ENCODE measurements at places on chromosomes 12 and 14. TPM values are rescaled to one million over a fixed set of nuclear protein-coding genes. Genes with fewer than 3 reads are reported as not detected.
A peak's percentile ranks its signal among the peaks of the same experiment; 100 is the strongest.

Gene TAS2R42
- not detected for total RNA-seq

Gene KRT4
- not detected for total RNA-seq

Gene PLA2G1B
- total RNA-seq = not detected

GRCh38 chr12:11482955-11483354, 87.6 kb upstream of the PRB2 start:
- H3K4me1 ChIP-seq = no peaks in the 10 kb centered on the region
- no peak overlapping the region for H3K27ac ChIP-seq
- no peaks in the 10 kb centered on the region for H3K36me3 ChIP-seq
- no peak overlapping the region for H3K4me3 ChIP-seq

Gene TC2N
- 126 TPM for total RNA-seq

DNA sequence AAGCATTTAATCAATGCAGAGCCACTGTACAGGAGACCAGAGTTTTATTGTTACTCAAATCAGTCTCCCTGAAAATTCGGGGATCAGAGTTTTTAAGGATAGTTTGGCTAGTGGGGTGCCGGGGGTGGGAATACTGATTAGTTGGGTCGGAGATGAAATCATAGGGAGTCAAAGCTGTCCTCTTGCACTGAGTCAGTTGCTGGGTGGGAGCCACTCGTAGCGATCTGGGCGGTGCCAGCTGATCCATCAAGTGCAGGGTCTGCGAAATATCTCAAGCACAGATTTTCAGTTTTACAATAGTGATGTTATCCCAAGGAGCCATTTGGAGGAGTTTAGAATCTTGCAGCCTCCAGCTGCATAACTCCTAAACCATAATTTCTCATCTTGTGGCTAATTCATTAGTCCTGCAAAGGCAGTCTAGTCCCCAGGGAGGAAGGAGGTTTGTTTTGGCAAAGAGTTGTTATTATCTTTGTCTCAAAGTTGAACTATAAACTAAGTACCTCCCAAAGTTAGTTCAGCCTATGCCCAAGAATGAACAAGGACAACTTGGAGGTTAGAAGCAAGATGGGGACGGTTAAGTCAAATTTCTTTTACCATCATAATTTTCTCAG, 169.4 kb upstream of the PLEKHG7 start:
- H3K4me3 ChIP-seq = no peak overlapping the region
- no peaks in the 10 kb centered on the region for H3K27me3 ChIP-seq
- no peak overlapping the region for H3K27ac ChIP-seq
- no peaks in the 10 kb centered on the region for H3K36me3 ChIP-seq
- DNase-seq = no peak
- peaks cover 13% of the 10 kb centered on the region for H3K4me1 ChIP-seq

DNA sequence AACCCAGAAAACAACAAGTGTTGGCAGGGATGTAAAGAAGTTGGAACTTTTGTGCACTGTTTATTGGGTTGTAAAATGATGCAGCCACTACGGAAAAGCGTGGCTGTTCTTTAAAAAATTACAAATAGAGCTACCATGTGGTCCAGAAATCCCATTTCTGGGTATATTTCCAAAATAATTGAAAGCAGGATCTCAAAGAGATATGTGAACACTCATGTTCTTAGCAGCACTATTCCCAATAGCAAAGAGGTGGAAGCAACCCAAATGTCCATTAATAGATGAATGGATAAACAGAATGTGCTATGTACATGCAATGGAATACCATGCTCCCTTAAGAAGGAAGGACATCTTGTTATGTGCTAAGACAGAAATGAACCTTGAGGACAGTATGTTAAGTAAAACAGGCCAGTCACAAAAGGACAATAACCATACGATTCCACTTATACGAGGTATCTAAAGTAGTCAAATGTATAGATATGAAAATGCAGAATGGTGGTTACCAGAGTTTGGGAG, 249.5 kb downstream of the PHLDA1 start:
- no peaks in the 10 kb centered on the region for H3K27me3 ChIP-seq
- no peak overlapping the region for H3K4me3 ChIP-seq
- no peak for DNase-seq
- no peaks in the 10 kb centered on the region for H3K36me3 ChIP-seq

GRCh38 chr12:121788176-121788818, 5.2 kb downstream of the RHOF start:
- no peaks in the 10 kb centered on the region for H3K27me3 ChIP-seq
- peak; percentile 40 for DNase-seq
- H3K4me3 ChIP-seq = no peak overlapping the region
- H3K36me3 ChIP-seq = peaks cover 14% of the 10 kb centered on the region

DNA sequence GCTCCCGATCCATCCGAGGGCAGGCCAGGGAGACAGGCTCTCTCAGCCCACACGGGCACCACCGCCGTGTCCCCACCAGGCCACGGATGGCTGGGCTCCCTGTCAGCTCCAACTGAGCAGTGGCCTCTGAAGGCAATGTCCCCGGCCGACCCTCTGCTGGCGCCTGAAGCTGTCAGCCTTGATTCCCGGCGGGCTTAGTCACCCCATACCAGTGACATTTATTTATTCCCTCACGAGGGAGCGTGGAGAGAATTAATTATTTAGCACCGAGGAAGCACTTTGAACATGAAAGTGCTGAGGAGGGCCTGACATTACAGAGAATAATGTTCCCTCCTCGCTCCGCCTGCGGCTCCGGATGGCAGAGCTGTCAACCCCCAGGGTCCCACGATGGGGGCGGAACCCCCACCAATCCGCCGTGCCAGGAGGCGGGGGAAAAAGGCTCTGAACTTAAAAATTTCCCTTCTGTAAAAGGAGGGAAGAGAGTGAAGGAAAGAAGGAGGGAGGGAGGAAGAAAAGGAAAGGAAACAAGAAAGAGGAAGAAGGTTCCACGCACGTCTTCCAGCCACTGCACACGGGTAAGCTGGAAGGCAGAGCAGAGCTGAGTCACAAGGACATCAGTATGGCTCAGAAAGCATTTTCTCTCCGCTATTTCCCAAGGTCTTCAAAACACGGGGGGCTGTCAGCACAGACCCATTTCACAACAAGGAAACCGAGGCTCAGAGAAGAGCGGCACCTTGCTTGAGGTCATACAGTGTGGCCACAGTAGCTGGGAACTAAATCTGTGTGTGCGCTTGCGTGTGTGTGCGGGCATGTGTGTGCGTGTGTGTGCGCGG, 108.7 kb upstream of the NCOR2 start:
- no peak overlapping the region for H3K4me3 ChIP-seq
- H3K27me3 ChIP-seq = no peaks in the 10 kb centered on the region
- DNase-seq = no peak
- no peak overlapping the region for H3K27ac ChIP-seq

Gene CLEC9A
- total RNA-seq = not detected

GRCh38 chr14:90406384-90406798, 9.6 kb downstream of the CALM1 start:
- peaks cover 68% of the 10 kb centered on the region for H3K36me3 ChIP-seq
- no peaks in the 10 kb centered on the region for H3K27me3 ChIP-seq
- H3K4me1 ChIP-seq = peaks cover 16% of the 10 kb centered on the region
- no peak overlapping the region for H3K4me3 ChIP-seq

- H3K36me3 ChIP-seq = no peaks in the 10 kb centered on the region
- no peaks in the 10 kb centered on the region for H3K4me1 ChIP-seq
- no peaks in the 10 kb centered on the region for H3K27me3 ChIP-seq
- H3K4me3 ChIP-seq = no peak overlapping the region
- no peak for DNase-seq
These were observed 73.2 kb downstream of the NTF3 start for GRCh38 chr12:5505116-5505515.

GRCh38 chr12:121124402-121125109, 8.1 kb upstream of the P2RX7 start:
- H3K27ac ChIP-seq = no peak overlapping the region
- no peaks in the 10 kb centered on the region for H3K36me3 ChIP-seq
- H3K4me1 ChIP-seq = peaks cover 16% of the 10 kb centered on the region
- H3K27me3 ChIP-seq = no peaks in the 10 kb centered on the region

Gene CSRNP2
- total RNA-seq = 21.3 TPM

GRCh38 chr12:106304797-106305196, 2.3 kb downstream of the TCP11L2 start:
- H3K4me1 ChIP-seq = peaks cover 15% of the 10 kb centered on the region
- no peak for DNase-seq
- no peak overlapping the region for H3K4me3 ChIP-seq
- peaks cover 3% of the 10 kb centered on the region for H3K36me3 ChIP-seq
- H3K27ac ChIP-seq = no peak overlapping the region

DNA sequence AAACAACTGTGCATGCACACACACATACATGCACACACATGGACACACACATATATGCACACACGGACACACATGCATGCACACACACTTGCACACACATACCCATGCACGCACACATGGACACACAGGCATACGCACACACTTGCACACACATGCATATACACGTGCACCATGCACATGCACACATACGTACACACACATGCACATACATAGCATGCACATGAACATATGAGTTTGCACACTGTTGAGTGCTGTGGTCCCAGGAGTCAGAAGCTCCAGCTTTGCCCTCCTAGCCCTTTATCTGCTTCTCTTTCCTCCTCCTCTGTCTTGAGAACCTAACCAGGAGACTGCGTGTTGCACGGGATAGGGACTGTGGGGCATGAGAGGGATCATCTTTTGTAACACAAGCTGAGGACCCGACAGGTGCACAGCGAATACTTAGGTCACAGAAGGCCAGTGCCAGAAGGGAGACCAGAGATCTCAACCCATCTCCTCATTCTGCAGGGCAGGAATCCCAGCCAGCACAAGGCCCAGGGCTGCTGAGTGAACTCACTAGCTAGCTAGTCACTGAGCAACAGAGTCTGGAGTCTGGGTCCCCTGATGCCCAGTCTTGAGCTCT, 3.5 kb upstream of the LRTM2 start:
- H3K27ac ChIP-seq = no peak overlapping the region
- peaks cover 25% of the 10 kb centered on the region for H3K4me1 ChIP-seq
- peaks cover 7% of the 10 kb centered on the region for H3K27me3 ChIP-seq

- H3K4me1 ChIP-seq = peaks cover 84% of the 10 kb centered on the region
- peak overlapping the region; percentile 98 for H3K27ac ChIP-seq
- H3K36me3 ChIP-seq = peaks cover 6% of the 10 kb centered on the region
- DNase-seq = peak; percentile 71
These were observed 325 bp downstream of the CRIP1 start for GRCh38 chr14:105486974-105487448.

DNA sequence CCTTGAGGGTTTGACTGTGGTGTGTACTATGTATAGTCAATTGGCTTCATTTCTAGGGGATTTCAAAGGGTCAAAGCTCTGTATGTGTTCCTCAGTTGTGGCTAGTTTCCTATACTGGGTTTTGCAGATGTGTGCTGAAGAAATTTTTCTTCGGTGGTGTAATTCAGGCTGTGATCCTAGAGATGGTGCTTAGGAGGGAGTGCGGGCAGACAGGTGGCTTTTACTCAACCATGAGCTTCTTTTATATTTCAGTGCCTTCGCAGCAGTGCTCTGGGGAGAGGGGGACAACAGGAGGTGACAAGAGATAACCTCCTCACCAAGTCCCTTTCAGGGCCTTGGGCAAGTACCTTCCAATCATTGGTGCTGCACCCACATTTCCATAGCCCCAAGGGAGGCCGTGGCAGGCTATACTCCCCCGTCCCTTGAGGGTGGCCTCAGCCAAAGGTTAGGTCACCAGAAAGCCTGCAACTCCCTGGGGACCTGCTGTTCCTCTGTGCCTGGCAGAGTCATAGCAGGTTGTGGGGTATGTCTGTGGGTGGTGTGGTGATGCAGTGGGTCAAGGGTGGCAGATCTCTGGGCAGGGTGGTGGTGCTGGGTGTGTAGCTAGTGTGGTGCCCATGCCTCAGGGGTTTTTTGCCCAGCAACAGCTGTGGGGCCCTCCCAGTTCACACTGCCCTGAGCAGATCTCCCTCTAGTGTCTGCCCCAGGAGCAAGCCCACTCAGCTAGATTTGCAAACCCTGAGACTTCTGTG, 37.0 kb upstream of the TMX1 start:
- no peak for DNase-seq
- no peaks in the 10 kb centered on the region for H3K27me3 ChIP-seq
- H3K27ac ChIP-seq = no peak overlapping the region
- H3K4me1 ChIP-seq = peaks cover 5% of the 10 kb centered on the region

- no peak for DNase-seq
- H3K27ac ChIP-seq = no peak overlapping the region
- H3K36me3 ChIP-seq = no peaks in the 10 kb centered on the region
- no peaks in the 10 kb centered on the region for H3K4me1 ChIP-seq
- no peaks in the 10 kb centered on the region for H3K27me3 ChIP-seq
These were observed 367.3 kb upstream of the KITLG start for GRCh38 chr12:88947486-88948043.

GRCh38 chr12:118350908-118351559, 21.7 kb downstream of the TAOK3 start:
- no peak overlapping the region for H3K27ac ChIP-seq
- peaks cover 12% of the 10 kb centered on the region for H3K4me1 ChIP-seq
- H3K4me3 ChIP-seq = no peak overlapping the region
- H3K27me3 ChIP-seq = no peaks in the 10 kb centered on the region
- no peaks in the 10 kb centered on the region for H3K36me3 ChIP-seq

DNA sequence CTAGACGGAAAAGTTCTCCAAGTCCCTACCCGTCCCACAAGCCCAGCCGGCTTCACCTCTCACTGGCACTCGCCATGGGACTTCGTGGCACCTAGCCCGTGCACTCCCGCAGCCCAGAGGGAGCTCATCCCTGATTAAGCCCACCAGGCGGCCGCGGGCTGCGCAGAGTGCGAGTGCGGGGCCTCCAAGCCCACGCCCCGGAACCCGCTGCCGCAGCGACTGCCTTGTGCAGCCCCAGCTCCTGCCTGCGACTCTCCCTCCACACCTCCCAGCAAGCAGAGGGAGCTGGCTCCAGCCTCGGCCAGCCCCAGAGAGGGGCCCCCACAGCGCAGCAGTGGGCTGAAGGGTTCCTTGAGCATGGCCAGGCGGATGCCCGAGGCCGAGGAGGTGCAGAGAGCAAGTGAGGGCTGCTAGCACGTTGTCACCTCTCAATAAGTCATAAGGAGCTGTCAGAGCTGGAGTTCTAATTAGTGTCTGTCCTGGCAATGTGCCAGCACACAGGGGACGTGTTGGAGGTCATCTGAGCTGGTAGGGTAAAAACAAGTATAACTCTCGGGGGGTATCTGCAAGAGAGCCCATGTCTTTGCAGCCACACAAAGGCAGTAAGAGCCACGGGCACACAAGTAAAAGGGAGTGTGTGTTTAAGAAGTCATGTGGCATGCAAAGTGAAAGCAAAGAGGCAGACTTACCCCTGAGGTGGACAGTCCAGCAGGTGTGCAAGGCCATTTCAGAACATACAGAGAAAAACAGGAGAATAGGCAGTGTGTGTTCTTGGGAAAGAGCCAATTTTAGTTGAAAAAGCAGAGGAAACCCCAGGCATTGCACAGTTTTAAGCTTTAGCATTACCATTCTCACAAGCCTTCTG, 27.1 kb upstream of the TMTC2 start:
- H3K27me3 ChIP-seq = no peaks in the 10 kb centered on the region
- no peaks in the 10 kb centered on the region for H3K4me1 ChIP-seq
- no peaks in the 10 kb centered on the region for H3K36me3 ChIP-seq

DNA sequence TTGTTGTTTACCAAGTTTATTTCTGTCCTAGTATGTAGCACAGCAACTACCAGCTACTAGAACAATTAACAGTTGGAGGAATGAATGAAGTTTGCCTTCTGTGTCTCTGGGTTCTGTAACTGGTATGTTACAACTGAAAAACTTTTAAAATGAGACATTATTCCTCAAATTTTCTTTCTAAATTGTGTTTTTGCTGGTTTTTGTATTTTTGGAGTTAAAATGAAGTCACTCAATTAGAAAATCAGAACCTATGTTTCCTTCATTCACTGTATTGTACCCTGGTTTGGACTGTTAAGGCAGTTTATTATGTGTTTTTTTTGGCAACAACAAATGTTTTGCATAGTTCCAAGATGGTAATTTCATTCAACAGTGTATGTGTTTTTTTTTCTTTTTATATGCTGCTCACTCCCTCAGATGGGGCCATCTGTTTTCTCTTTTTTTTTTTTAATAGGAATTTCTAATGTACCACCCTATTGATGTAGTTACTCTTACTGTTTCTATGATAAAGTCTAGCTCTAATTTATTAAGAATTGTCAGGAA, 30.2 kb upstream of the EVL start:
- no peak overlapping the region for H3K4me3 ChIP-seq
- H3K4me1 ChIP-seq = no peaks in the 10 kb centered on the region
- no peaks in the 10 kb centered on the region for H3K36me3 ChIP-seq
- H3K27me3 ChIP-seq = no peaks in the 10 kb centered on the region
- DNase-seq = no peak

Data from natural killer cell (primary cell).